ENCODE measurements at places on chromosomes 7 and 10.

DNA sequence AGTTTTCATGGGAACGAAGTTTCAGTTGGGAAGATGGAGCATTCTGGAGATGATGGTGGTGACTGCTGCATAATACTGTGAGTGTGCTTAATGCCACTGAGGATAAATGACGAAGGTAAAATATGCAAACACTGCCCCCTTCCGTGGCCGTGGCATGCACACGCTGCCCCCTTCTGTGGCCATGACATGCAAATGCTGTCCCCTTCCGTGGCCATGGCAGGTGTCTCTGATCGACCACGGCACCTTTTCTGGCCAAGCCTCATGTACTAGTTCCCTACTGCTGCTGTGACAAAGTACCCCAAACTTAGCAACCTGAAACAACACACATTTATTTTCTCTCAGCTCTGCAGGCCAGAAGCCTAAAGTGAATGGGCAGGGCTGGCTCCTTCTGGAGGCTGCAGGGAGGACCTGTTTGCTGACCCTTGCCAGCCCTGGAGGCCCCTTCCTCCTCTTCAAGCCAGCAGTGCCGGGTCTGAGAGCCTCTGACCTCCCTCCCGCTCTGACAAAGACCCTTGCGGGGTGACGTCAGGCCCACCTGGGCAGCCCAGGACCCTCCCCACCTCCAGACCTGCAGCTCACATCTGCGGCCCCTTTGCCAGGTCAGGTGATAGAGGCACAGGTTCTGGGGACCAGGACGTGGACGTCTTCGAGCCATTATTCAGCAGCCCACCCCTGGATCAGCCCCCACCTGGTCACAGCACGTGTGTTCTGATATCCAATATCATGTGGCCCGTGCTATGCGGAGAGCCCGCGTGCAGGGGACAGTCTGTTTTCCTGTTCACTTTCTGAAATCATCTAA, 82.0 kb downstream of the MICALL2 start:
- DNase-seq = no peak

- no peak for DNase-seq
Observed at GRCh38 chr7:53771701-53772100, 736.3 kb downstream of the POM121L12 start.

GRCh38 chr7:141016349-141016748, 1.6 kb upstream of the MRPS33 start:
- DNase-seq = no peak

DNA sequence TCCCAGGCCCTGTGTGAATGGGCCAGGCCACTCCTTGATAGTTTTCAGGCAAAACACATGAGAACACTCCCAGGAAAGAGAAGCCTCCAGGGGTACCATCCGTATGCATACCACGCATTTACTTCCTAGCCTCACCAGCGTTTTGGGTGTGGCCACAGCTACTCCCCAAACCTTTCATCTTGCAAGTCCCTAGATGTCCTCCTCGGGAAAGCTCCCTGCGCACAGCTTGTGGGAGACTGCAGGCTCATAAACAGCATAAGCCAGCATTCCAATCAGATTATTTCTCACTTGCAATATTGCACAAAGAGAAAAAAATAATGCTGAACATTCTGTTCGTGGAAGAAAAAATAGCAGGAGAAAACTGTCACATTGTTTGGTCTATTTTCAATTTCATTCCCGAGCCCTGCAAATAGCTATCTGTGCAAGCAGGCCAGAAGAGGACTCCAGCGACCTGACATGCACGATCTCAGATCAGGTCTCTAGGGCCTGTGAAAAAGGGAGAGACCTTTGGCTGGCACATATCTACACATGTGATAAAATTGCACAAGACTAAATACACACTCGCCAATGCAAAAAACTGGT, 175.6 kb downstream of the PLXNA4 start:
- no peak for DNase-seq

DNA sequence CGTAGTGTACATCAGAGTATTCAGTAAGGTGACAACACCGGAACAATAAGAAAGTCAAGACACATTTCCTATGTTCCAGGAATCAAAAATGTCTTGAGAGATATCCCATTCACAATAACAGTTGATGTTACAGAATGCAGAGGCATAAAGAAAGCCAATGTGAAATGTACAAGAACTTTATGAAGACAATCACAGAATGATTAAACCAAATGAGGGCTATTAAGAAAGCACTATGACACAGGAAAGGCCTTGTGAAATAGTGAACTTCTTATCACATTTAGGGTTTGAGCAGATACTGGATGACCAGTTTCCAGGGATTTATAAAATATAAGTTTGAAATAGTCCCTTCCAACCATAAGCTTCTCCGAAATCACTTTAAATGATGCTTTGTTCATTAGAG, 52.7 kb downstream of the VWDE start:
- no peak for DNase-seq

- DNase-seq = no peak
Observed at GRCh38 chr7:99406557-99406956, 1.8 kb downstream of the PDAP1 start.

DNA sequence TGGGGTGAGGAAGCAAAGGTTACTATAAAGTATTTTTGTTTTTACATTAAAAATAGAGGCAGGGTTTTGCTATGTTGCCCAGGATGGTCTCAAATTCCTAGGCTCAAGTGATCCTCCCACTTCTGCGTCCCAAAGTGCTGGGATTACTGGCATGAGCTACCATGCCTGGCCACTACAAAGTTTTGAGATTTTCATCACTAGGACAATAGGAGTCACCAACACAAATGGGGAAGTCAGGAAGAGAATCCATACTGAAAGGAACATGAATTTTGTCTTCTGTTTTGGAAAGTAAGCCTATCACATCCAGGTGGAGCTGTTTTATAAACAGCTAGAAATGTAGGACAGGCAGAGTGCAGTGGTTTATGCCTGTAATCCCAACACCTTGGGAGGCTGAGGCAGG, 20.0 kb upstream of the CAPZA2 start:
- DNase-seq = no peak

- DNase-seq = no peak
Observed at GRCh38 chr10:70730955-70731354, 54.2 kb downstream of the TBATA start.

- DNase-seq = no peak
Observed at GRCh38 chr7:40793132-40793531, 658.3 kb downstream of the SUGCT start.

GRCh38 chr7:111894518-111894917, 311.7 kb downstream of the DOCK4 start:
- DNase-seq = no peak

- DNase-seq = no peak
Observed at GRCh38 chr10:110045772-110046171, 38.0 kb downstream of the ADD3 start.

DNA sequence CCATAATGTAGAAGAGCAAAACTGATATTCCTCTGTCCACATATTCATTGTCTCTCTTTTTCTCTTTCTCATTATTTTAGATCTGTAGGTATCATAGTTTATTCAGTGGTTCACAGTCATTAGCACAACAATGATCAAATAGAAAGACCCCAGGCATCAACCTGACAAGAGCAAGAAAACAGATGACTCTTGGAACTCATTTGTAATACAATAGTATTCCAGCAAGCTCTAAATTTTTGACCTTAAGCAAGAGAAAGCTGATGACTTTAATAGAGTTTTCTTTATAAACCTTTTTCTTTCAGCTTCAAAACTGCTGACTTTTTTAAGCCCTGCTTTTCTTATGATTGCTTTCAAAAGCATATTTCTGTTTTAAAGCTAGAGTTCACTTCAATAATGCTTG, 507.5 kb upstream of the SORCS1 start:
- DNase-seq = no peak

All from right hindlimb (tissue), 1 donor.